Heart right ventricle (tissue), 16 donors: ENCODE measurements at places on chromosomes 7 and 10. TPM values are rescaled to one million over a fixed set of nuclear protein-coding genes. Genes with fewer than 3 reads are reported as not detected.
A peak's percentile ranks its signal among the peaks of the same experiment; 100 is the strongest.

DNA sequence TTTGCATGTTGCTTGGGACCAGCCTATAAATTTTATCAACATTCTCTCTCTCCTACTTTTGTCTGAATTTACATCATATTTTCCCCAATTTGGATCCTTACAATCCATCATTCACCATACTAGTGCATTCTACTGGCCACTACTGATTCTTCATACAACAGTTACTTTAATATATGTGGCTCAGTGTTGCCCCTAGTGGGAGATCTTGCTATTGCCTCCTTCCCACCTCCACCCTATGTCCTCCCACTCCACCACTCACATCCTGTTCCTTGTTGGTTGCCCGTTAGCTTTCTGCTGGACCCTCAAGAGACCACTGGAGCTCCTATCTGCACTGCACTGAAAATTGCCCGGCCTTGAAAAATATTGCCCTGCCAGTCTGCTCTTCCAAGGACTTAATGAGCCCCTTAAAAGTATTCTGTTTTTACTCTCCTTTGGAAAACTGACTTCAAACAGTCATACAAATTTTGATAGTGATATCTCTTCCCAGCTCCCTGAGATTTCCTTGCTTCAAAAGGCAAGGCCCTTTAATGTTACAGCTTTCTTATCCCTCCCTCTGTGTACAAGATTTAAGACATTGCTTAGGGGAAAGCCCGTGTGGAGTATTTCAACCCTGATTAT is 243.2 kb upstream of the TMEM229A start:
- no peak overlapping the region for H3K27ac ChIP-seq
- no peaks in the 10 kb centered on the region for H3K4me1 ChIP-seq
- no peak overlapping the region for H3K4me3 ChIP-seq
- DNase-seq: no peak
- H3K27me3 ChIP-seq: no peaks in the 10 kb centered on the region
- H3K36me3 ChIP-seq: no peaks in the 10 kb centered on the region

- DNase-seq: peak; percentile 85
- peak overlapping the region; percentile 86 for H3K27ac ChIP-seq
- no peaks in the 10 kb centered on the region for H3K36me3 ChIP-seq
- no peaks in the 10 kb centered on the region for H3K27me3 ChIP-seq
Measured at GRCh38 chr10:95183271-95184230, 10.5 kb upstream of the ACSM6 start.

DNA sequence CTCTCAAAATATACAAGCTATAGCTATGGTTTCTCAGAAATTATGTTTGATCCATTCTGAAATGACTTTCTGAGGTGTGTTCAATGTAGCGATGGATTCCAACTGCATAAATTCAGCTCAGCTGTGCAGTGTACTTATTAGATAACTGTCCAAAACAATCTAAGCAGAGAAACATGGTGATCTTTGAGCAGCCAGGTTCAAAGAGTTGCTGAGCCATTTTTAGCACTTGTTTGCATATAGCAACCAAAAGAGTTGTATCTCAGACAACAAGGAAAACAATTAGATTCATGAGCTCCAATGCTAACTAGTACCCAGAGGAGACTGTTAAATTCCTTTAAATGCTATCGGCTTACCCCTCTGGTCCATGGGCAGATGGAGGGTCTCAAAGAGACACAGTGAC is 15.9 kb upstream of the KCNIP2 start:
- no peak overlapping the region for H3K4me3 ChIP-seq
- H3K27ac ChIP-seq: peak overlapping the region; percentile 58
- H3K36me3 ChIP-seq: no peaks in the 10 kb centered on the region
- H3K4me1 ChIP-seq: peaks cover 21% of the 10 kb centered on the region
- no peak for DNase-seq
- no peaks in the 10 kb centered on the region for H3K27me3 ChIP-seq

GRCh38 chr7:47484923-47485639 is 96.8 kb downstream of the TNS3 start:
- no peaks in the 10 kb centered on the region for H3K27me3 ChIP-seq
- no peak overlapping the region for H3K4me3 ChIP-seq
- peaks cover 75% of the 10 kb centered on the region for H3K4me1 ChIP-seq
- H3K36me3 ChIP-seq: no peaks in the 10 kb centered on the region
- H3K27ac ChIP-seq: peak overlapping the region; percentile 67
- DNase-seq: no peak

DNA sequence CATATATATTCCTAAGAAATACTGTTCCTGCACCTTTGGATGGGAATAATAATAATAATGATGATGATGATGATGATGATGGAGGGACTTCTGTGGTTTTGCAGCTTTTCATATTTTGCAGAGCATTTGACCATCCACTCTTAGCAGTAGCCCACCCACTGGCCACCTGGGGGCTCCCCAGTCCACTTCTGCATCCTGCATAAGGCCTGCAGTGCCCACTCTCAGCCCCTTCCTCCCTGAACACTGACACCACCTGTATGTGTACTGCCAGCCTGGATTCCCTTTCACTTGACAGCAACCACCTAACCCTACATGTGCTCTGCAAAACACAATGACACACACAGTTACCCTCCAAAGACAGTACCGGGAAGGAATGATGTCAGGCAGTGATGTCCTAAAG is 131.4 kb downstream of the ADAM12 start:
- H3K27me3 ChIP-seq: peaks cover 11% of the 10 kb centered on the region
- H3K36me3 ChIP-seq: no peaks in the 10 kb centered on the region
- DNase-seq: no peak
- H3K4me1 ChIP-seq: no peaks in the 10 kb centered on the region
- no peak overlapping the region for H3K27ac ChIP-seq
- H3K4me3 ChIP-seq: no peak overlapping the region

GRCh38 chr10:128307820-128308219 is 181.6 kb upstream of the MKI67 start:
- H3K4me1 ChIP-seq: no peaks in the 10 kb centered on the region
- no peak overlapping the region for H3K27ac ChIP-seq
- no peaks in the 10 kb centered on the region for H3K36me3 ChIP-seq
- H3K27me3 ChIP-seq: no peaks in the 10 kb centered on the region
- no peak overlapping the region for H3K4me3 ChIP-seq
- DNase-seq: no peak

DNA sequence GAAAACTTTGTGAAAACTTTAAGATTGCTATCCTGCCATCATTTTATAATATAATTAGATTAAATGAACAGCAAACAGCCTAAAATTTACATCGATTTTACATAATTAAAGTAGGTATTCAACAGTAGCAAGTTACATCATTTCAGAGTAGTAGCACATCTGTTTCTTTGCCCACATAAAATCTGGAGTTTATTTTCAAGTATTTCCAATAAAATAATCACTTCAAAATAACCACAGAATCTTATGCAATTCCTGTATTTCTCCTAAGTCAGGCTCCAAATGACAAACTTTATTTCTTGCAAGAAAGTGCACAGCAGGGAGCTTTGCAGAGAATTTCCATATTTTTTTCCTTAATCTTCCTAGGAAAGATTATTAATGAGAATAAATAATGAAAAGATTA is 82.6 kb downstream of the CUBN start:
- H3K27me3 ChIP-seq: no peaks in the 10 kb centered on the region
- no peak overlapping the region for H3K27ac ChIP-seq
- no peaks in the 10 kb centered on the region for H3K36me3 ChIP-seq
- no peaks in the 10 kb centered on the region for H3K4me1 ChIP-seq
- H3K4me3 ChIP-seq: no peak overlapping the region

DNA sequence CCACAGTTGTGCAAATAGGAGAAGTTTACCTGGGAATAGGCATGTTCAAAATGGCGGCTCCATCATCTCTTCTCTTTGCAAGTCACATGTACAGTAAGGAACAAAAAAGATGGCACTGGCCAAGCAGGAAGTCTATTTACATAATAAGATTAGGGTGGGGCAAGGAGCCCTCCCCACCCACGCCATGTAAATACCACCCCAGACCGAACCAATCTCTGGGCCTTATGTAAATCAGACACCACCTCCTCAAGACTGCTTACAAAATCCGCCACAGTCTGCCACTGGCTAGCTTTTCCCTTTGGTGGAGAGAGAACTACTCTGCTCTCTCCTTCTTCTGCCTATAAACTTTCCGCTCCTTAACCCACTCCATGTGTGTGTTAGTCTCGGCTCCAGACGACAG is 1496.3 kb downstream of the REEP3 start:
- H3K4me1 ChIP-seq: no peaks in the 10 kb centered on the region
- no peak for DNase-seq
- no peaks in the 10 kb centered on the region for H3K27me3 ChIP-seq

DNA sequence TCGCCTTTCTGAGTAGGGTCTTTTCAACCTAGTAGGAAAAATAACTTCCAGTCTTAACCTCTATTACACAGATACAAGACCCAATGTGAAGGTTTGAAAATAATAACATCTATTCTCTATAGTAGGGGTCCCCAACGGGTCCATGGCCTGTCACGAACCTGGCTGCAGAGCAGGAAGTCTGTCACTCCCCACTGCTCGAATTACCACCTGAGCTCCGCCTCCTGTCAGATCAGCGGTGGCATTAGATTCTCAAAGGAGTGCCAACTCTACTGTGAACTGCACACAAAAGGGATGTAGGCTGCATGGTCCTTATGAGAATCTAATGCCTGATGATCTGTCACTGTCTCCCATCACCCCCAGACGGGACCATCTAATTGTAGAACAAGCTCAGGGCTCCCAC is 7.4 kb downstream of the YWHAG start:
- H3K4me1 ChIP-seq: peaks cover 50% of the 10 kb centered on the region
- H3K27me3 ChIP-seq: no peaks in the 10 kb centered on the region
- DNase-seq: no peak
- H3K36me3 ChIP-seq: peaks cover 61% of the 10 kb centered on the region

The CYP26C1 gene
- polyA plus RNA-seq: not detected

The FAM25C gene
- polyA plus RNA-seq: not detected

The TYW1 gene
- 6.7 TPM for polyA plus RNA-seq

The TRIM50 gene
- 0.04 TPM for polyA plus RNA-seq
